ENCODE measurements at places on chromosomes 13 and 19.

- no peak for DNase-seq
Observed at GRCh38 chr13:104975272-104975671, 1560.2 kb downstream of the EFNB2 start.

GRCh38 chr13:93246069-93246468 is 19.5 kb downstream of the GPC6 start:
- no peak for DNase-seq

DNA sequence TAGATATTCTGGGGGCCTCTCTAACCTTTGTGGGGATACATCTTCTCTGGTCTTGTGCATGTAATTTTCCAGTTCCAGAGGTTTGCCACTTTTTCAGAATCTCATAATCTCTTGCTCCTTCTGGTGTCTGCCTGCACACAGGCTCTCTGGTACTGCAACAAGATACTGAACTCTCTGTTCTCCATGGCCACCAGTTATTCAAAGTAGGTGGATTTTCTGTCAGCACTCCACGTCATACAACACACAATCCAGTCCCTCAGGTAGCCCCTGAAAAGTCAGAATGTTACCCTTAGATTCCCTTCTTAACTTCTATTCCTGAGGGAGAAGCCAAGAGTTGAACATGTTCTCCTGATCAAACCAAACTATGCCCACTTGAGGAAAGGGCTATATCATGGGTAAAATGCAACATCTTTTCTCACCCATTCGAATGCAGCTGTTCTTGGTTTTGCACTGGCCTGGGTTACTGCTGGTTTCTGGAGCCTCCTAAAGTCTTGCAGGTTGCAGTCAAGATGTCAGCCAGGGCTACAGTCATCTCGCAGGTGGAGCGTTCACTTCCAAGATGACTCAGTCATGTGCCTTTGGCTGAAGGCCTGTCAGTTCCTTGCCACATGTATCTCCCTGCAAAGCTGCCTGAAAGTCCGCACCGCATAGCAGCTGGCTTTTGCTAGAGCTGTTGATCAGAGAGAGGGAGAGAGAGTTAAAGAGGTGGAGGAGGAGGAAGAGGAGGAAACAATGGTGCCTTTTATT is 57.7 kb upstream of the TUBA3C start:
- no peak for DNase-seq

DNA sequence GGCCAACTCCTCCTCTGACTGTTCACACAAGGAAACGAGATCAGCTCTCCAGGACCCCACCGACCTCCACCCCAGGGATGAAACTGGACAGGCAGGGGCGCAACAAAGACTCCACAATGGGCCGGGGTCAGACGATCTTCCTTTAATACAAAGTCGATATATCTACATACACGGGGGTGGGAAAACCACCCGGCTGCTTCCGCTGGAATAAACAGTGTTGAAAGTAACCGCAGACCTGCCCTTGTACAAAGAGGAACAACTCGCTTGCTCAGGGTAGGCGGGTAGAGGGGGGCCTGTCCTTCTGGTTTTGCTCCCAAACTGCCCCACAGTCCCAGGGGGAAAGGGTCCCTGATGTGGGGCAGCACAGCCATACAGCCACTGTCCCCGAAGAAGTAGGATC is 135.2 kb downstream of the PTPRS start:
- DNase-seq: no peak

DNA sequence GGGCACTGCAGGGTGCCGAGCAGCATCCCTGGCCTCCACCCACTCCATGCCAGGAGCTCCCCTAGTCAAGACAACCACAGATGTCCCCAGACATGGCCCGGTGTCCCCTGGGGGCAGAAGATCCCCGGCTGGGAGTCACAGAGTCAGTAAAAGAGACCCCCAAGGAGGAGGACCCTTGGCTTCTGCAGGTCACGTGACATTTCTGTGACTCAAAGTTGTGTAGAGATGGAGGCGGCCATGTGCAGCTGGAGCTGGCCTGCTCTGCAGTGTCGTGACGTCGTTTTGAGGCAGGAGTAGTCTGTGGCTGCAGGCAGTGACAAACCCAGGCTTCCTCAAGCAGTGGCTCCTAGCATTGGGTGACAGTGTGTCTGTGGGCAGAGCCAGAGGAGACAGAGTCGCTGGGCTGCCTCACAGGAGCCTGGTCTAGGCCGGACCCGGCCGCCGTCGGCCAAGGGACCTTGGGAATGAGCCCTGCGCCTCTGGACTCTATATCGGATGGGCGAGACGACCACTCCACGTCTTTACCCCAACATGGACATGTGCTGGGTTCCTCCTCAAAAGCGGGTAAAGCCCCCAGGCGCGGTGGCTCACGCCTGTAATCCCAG is 7.7 kb upstream of the DIRAS1 start:
- DNase-seq: no peak

- DNase-seq: no peak
Observed at GRCh38 chr19:5024282-5024681, 55.4 kb downstream of the KDM4B start.

GRCh38 chr19:19488875-19489690 is 26.3 kb downstream of the TSSK6 start:
- no peak for DNase-seq

DNA sequence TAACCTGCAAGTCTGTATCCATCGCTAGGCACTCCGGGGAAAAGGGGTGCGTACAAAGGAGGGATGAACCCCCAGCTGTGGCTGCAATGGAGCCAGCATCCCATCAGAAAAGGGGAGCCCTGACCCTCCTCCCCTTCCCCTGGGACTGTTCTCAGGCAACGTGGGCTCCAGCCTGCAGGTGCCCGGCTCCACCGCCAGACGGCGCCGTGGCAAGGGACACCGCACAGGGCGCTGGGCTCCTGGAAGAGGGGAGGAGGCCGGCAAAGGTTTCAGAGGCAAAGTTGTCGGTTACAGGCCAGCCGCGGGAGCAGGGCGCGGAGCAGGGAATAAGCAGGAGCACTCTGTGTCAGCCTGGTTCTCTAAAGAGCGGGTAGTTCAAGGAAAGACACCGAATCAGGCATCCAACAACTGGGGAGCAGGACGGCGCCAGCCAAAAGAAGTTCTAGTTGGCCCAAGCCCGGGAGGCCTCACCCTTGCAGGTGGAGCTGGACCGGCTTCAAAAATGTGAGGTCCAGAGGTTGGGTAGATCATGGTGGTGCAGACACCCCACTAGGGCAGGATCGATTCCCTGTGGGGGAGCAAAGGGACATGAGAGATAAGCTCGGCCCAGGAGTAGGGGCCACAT is 53.0 kb upstream of the ATP12A start:
- peak; percentile 33 for DNase-seq

DNA sequence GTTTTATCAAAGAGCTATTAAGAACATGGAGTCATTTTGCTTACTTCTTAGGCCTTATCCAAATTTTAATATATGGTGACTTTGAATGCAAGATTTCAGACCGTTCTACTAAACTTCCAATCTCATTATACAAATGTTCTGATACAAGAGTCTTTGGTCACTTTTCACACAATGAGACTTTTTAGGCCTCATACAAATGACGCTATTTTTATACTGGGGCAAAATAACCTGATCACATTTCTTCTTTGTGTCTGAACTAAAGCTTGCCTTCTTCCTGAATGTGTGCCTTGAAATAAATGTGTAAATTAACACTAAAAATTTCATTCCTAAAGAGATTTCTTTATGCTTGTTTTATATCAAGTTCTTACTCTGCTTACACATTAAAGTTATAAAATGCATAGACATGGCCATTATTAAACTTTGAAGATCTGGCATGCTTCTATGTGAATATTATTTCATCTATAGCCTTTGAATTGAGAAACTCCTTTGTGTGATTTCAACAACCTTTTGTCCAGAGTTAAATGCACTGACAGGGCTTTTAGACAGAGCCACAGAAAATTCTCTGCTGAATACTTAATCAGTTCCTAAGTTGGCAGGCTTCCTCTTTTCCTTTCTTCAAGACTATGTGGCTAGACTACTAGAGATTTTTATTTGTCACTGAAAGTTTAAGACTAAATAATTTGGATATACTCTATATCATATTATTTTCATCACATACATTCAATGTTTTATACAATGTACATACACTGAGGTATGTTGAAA is 86.1 kb downstream of the EDNRB start:
- no peak for DNase-seq

GRCh38 chr13:97125810-97126738 is 96.1 kb upstream of the MBNL2 start:
- no peak for DNase-seq

DNA sequence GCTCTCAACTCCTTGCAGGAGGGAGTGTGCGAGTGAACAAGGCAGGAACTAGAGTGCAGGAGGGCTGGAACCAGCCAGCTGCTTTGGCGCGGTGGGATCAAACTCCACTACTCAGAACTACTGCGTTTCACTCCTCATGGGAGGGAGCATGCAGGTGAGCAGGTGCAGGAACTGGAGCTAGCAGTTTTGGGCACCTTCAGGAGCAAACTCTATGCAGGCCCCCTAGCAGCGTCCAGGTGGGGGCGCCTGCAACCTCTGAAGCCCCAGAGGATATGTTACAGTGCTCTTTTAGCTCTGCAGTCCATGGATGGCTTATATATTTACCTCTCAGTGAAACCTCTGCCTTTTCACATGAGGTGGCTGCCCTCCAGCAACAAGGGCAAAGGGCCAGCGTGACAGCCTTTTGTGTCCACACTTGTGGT is 1303.4 kb downstream of the PCDH9 start:
- DNase-seq: no peak

Measured in NCI-H526 treated with DMSO at 0.1 percent for 48 hours (cell line).